Urinary bladder (tissue), 4 donors: ENCODE measurements at places on chromosomes 7 and 10. TPM values are rescaled to one million over a fixed set of nuclear protein-coding genes. Genes with fewer than 3 reads are reported as not detected.

GRCh38 chr7:1580422-1581030, 10.7 kb upstream of the PSMG3 start:
- no peak for DNase-seq

- DNase-seq: no peak
These were observed 249.4 kb downstream of the COBL start for GRCh38 chr7:51067258-51067657.

DNA sequence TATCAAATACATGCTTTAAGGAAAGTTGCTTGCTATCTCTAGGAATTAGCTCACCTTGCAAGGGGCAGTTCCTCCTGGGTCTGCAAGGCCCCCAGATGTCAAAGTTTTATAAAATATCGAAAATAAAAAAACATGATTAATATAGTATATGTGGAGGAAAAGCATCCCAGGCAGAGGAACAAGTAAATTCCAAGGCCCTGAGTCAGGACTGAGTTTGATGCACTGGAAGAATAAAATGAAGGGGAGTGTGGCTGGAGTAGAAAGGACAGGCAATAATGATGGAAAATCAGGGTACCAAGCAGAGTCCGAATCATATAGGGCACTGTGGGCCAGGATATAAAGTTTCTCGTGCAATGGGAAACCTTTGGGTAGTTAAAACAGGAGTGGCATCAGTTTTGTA, 112.4 kb upstream of the EEPD1 start:
- DNase-seq: no peak

NT5C3A gene
- total RNA-seq: 61.4 TPM

DNA sequence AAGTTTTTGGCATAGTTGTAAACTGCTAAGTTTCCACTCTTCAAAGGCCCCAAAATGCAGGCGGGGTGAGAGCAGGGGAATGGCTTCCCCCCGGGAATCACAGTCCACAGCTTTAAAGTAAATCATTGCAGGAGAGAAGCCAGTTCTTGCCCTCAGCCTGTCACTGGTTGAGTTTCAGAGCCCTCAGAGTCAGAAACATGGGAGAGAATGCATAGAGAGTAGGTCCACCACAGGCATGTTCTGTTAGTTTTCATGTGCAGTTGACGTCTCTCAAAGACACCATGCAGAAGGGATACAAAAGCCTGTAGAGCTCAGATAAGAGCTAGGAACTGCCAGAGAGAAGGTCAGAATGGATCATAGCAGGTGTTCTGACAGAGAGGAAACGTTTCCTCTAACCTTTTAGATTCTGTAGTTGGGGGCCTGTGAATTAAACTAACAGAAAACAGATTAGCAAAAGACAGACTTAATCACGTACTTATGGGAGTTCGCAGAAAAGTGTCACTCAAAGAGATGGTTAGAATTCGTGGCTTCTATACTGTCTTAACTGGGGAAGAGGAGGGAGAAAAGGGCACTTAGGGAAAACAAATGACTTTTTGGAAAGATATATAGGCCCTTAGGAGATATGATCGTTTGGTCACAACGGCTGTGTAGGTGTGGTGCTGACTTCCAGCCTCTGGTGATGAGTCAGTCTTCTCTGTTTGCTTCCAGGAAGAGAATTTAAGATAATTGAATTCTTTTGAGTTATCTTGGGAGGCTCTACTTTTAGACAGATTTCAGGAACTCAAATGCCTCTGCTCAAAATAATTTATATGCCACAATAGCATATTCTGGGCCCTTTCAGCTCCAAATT, 48.0 kb upstream of the MSRB2 start:
- no peak for DNase-seq

- no peak for DNase-seq
These were observed 219.6 kb upstream of the GPR26 start for GRCh38 chr10:123446449-123447156.

DNA sequence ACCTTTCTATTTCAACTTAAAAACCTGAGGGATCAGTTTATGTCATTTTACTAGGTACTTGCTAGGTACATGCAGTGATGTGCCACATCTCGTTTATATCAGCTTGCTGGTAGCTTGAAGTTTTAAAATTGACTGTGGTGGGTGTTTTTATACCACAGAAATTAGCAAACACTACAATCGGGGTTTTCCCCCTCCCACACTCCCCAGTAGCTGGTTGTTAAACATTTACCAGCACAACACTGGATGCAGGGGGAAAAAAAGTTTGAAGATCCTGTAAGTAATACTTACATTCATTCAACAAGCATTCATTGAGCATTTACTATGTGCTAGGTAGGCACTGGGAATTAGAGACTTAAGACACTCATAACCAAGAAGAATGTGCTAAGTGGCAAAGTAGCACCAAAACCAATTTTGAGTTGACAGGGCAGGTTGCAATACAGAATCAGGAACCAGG, 32.6 kb downstream of the USP6NL start:
- no peak for DNase-seq
